Stimulated activated CD8-positive, alpha-beta memory T cell treated with anti-CD3 and anti-CD28 coated beads, Interleukin-2, amount 100 ng/mL, for 48 hours (primary cell): ENCODE measurements at places on chromosomes 5 and 9.
A peak's percentile ranks its signal among the peaks of the same experiment; 100 is the strongest.

DNA sequence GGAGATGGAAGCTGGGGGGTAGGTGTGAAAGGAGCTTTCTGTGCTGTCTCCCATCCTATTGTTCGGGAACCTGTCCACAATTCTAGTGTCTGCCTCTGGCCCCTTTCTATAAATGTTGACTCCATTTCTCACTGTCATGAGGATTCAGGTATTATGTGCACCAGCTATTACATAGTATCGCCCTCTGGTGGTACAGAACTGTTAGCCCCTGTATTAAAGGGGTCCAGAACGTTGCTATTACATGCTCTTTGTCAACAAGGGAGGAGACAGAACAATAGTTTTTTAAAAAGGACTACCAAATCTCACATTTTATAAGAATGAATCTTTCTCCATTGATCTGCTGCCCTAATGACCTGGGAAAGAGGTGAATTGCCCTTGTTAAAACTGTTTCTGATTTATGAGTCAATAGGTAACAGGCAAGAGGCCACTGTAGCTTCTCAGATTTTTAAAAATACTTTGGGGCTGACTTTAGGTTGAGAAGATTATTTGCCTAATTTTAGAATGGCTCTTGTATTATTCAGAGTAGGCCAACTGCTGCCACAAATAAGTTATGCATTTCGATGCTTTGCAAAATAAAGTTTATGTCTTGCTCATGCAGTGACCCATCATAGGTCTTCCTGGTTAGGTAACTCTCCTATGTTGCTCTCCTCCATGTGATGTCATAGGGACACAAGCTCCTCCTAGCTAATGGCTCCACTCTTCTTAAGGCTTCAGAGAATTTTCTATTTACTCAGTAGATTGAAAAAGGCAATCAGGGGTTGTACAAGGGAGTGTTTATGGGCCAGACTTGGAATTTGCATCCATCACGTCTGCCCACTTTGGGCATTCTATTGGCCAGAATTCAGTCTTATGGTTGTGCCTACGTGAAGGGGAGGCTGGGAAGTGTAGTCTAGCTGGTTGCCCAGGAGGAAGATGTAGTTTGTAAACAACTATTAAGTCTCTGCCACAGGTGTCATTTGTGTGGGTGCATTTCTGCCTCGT lies 20.8 kb downstream of the DCANP1 start:
- DNase-seq, result no peak

GRCh38 chr5:111242606-111243005 lies 18.4 kb downstream of the CAMK4 start:
- no peak for DNase-seq

- no peak for DNase-seq
Measured at GRCh38 chr5:156675395-156675794, 174.7 kb upstream of the PPP1R2B start.

DNA sequence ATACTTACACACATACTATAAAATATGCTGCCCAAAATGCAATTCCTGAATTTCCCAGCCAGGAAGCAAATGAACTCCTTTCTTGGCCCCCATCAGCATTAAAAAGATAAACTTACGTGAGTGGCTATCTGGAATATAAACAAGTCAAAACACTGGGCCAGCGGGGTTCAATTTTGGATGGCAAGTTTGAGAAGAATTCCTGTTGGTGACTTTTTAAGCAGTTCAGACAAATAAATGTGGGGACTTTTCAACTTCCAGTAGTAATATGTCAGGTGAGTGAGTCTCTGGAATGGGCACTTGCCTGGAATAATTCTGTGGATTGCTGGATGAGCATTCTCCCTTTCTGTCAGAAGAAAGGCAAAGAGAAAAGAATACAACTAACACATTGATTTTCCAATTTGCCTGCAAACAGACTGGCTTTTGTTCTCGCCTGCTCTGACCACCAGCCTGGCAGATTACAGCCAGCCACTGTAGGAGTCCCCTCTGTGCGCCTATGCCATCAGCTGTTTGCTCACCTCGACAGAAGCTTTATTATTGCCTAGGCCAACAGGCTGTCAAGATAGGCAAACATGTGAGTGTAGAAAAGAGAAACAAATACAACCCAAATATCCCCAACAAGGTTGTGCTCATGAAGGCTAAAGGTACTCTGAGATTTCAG lies 78.6 kb downstream of the MRPS27 start:
- no peak for DNase-seq

DNA sequence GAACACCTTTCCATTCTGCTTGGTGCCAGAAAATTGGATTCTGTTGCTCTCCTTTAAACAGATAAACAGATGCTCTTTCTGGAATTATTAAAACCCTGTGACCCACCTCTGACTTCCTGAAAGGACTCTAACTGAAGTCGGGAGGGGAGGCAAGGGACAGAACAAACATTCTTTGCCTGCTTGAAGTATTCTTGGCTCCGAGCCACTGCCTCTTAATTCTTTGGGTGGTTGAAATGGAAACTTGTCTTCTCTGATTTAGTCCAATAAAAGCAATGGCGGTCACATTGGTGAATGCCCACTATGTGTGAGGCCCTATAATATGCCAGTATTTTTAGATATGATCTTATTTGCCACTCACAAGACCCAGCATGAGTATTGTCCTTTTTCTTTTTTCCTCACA lies 236.8 kb downstream of the SLIT3 start:
- no peak for DNase-seq

DNA sequence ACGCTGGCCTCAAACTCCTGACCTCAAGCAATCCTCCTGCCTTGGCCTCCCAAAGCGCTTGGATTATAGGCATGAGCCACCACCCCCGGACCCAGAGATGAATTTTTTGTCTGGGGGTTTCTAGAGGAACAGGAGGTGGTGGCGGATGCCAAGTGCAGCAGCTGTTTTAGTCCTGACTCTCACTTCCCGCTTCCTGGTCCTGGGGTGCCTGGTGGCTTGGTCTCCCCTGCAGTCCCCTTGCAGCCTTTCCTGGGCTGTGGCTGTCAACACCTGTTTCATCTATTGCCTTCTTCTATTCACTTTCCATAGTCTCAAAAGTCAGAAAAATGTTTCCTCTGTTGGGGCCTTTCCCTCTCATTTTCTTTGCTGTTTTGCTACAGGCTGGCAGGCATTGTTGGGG lies 6.5 kb upstream of the NHP2 start:
- no peak for DNase-seq

GRCh38 chr5:862367-863243 lies 11.8 kb upstream of the ZDHHC11 start:
- DNase-seq, result no peak

DNA sequence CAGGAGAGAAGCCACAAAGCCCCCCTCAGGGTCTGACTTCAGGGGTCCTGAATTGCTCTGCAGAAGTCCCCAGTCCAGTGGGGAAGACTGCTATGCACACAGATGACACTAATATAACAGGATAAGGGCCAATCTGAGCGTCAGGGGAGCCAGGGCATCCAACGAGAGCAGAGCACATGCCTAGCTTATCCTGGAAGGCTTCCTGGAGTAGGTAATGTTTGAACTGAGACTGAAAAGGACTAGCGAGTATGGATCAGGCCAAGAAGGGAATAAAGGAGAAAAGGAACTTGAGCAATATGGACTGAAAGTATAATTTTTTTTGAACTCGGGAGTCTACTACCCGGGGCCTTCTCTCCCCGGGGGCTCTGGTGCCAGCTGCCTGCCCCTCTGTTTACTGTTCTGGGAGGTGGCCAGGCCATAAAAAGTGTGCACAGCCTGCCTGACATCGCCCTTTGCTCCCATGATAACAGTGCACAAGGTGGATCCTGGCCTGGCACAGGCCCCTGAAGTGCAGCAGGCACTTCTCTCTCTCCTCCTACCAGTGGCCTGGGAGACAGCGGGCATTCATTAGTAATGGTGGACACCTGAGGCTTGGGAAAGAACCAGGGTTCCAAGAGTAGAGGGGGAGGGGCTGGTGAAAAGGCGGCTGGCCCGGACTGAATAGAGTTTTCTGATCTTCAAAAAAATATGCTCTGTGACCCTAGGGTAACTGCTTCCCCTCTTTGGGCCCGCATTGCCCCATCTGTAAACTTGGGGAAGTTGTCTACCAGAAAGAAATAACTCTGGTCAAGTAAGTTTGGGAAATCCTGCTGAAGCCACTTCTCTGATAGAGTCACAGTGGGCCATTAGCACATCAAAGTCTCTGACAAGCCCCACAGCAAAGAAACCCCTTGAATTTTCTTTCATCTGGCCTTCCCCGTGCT lies 4.6 kb upstream of the SLC6A7 start:
- DNase-seq, result no peak

GRCh38 chr5:16067415-16067814 lies 112.2 kb downstream of the MARCHF11 start:
- no peak for DNase-seq

DNA sequence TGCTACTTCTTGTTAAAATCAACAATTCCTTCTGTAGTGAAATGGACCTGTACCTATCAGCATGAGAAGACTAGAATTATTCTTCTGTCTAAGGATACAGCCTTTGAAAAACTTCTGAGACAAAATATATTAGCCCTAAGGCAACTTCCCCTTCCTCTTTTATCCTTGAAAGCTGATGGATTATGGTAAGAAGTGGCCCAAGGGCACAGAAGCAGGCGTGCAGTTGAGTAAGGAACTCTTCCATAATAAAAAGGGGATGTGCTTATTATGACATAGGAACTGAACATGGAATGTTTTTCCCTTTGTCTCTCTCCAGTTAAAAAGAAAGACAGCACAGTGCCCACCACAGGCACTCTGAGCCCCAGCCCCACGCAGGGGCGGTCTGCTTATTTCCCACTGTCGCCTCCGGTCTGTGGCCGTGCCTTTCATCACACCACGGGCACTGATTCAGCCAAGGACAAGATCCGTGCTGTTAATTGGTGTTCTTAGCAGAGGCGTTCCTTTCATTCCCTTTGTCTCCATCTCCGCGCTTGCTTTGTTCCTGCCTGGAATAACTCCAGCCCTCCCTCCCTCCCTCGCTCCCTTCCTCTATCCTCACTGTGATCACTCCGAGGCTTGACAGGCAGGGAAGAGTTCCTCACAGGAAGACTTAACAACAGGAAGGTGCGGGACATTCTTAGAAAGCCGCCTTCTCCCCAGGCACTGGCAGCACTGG lies 135.9 kb upstream of the OTULINL start:
- no peak for DNase-seq

- DNase-seq, result no peak
Measured at GRCh38 chr9:131289301-131290035, at the start of gene PLPP7. Gene PLPP7 (plus strand): TSS chr9:131289723. CDS start chr9:131289998, 275 bp downstream.

DNA sequence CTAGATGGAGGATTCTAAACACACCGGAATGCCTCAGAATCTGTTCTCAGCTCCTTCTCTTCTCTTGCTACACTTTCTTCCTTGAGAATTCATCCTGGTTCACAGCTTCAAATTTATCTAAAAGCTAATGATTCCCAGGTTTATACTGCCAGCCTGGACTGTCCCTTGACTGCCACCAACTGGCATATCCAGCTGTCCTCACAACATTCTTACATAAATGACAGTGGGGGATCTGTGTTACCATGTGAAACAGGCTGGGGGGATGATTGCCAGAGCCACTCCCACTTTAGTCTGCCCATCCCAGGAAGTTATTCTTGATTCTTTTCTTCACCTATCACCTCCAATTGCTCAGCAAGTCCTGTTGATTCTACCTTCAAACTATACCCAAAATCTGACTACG lies 27.2 kb upstream of the ZFR start:
- DNase-seq, result no peak

DNA sequence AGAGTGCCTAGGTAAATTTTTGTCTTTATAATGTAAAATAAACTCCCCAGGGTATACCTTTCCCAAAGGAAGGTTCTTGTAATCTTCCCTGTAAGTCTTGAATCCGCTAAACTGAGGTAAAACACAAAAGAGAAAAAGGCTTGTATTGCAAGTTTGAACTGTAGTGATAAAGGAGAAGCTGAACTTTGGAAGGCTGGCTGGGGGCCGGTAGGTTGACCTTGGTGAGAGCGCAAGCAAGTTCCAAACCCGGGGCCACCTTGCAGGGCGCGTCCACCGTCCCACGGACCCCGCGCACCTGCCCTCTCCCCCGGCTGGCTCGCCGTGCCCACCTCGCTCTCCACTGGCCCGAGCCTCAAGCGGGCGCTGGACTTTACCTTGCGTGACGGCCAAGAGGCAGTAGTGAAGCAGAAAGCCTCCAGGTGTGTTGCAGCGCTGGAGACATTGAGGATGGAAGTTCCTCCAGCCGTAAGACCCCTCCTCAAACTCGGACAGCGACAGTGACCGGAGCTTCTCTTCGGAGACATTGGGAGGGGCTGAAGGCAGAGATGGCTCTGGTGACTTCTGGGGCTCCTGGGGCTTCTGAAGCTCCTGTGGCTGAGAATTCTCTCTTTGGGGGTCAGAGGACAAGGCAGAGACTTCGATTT lies 428 bp downstream of the SLCO4C1 start:
- DNase-seq, result no peak

GRCh38 chr9:33718987-33719386 lies 76.4 kb upstream of the PRSS3 start:
- no peak for DNase-seq

DNA sequence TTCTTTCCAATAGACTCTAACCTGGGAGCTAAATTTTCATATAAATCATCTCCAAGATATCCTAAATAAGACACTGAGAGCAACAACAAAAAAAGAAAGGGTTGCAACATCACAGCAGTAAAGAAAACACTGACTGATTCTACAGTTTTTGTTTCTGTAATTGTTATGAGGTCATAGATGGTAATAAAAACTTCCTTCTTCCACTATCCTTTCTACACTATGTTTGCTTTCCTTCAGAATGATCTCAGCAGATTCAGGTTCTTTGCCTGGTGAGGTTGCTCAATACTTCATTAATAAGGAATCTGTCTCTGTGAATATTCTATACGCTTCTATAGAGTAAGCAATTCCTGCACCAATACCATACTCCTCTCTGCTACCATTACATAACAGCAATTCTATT lies 835.6 kb upstream of the GRAMD2B start:
- DNase-seq, result no peak

GRCh38 chr9:35035851-35036701 lies 36.3 kb downstream of the VCP start:
- DNase-seq, result peak; percentile 32

DNA sequence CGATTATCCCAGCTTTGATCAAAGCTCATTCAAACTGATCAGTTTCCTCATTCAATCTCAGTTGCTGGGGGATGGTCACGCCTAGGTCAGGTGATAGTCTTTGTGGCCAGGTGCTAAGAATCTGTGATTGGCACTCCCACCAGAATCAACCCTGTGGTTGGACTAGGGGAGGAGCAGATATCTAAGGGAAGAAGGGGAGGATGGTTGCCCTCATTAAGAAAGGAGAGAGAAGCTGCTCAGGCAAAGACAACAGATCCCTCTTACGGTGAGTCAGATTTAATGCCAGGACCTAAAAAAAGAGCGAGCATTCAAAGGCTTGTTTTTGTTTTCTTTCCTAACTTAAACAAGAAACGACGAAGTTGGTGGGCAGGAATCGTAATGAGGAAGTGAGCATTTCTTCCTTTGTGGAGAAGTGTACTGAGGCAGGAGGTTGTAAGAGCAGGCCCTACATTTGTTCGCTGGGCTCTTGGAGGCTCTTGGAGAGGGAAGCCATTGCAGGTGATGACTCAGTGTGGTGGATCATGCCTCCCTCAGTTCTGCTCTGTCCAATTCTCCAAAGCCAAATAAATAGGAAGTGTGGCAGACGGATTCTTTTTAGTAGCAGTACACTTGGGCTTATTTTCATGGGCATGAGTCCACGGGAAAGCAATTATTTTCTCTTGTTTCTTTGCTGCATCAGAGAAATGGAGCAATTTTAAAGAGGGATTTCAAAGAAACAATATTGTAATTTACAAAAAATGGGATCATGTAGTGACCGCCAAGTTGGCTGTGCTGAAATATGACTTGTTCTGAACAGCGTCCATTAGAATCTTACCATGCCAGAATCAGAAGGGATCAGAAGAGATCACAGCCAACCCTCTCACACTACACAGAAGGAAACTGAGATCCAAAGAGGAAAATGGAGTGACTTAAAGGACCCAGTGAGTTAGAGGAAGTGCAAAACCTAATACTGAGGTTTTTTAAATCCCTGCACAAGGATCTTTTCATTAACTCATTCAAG lies 18.7 kb upstream of the TGFBR1 start:
- no peak for DNase-seq
